Activated CD8-positive, alpha-beta memory T cell treated with anti-CD3 and anti-CD28 coated beads for 48 hours (primary cell): ENCODE measurements at places on chromosomes 5 and 9.

DNA sequence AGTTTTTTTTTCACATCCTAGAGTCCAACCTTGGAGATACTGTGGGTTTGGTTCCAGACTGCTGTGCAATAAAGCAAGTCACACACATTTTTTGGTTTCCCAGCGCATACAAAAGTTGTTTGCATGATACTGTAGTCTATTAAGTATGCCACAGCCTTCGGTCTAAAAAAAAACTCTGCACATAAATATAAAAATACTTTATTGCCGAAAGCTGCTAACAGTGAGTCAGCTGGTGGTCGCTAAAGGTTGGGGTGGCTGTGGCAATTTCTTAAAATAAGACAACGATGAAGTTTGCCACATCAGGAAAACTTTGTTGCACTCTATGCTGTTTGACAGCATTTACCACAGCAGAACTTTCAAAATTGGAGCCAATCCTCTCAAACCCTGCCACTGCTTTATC, 37.4 kb downstream of the UBQLN1 start:
- DNase-seq, result no peak

GRCh38 chr5:107671742-107672210, 1.0 kb upstream of the EFNA5 start:
- DNase-seq, result no peak

GRCh38 chr9:118734696-118735095, 634.5 kb downstream of the BRINP1 start:
- DNase-seq, result no peak

- DNase-seq, result no peak
These were observed 58.5 kb downstream of the DCP2 start for GRCh38 chr5:113035096-113035495.

GRCh38 chr5:138440159-138441073, 1.6 kb downstream of the REEP2 start:
- no peak for DNase-seq

- no peak for DNase-seq
These were observed 1.8 kb downstream of the PTBP3 start for GRCh38 chr9:112331674-112331952.

GRCh38 chr5:5239191-5239590, 99.1 kb downstream of the ADAMTS16 start:
- no peak for DNase-seq

DNA sequence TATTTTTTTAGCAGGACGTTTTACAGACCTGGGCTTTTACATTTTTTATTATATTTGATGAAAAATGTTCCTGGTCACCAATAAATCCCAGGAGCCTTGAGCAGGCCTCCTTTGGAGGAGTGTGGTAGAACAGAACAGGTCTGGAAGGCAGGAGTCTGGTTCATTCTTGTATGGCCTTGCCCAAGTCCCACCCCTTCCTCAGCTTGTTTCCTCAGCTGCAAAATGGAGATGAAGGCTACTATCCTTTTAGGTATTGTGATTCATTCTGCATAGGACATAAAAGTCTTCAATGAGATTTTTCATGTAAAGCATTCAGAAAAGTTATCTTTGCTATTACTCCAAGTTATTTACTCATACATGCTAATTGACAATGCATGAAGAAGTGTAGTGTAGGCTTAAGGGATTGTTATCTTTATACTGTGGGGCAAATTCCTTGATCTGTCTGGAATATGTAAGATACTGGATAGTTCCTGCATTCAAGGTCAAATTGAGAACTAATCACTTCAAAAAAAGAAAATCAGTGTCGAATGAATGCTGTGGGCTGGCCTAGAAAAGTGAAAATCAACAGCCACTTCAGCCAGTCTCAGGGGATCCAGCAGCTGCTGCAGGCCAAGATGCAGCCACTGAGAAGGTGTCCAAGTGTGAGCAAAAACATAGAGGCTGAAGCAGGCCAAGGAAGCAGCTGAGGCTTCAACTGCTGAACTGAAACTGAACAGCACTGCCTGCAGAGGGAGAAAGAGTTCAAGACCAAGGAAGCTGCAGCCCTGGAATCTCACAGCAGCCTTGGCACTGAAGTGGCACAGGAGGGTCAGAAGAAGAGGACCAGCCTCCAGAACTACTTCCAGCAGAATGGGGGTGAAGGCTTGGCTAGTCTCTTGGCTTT, 15.5 kb upstream of the SLC36A3 start:
- DNase-seq, result no peak

DNA sequence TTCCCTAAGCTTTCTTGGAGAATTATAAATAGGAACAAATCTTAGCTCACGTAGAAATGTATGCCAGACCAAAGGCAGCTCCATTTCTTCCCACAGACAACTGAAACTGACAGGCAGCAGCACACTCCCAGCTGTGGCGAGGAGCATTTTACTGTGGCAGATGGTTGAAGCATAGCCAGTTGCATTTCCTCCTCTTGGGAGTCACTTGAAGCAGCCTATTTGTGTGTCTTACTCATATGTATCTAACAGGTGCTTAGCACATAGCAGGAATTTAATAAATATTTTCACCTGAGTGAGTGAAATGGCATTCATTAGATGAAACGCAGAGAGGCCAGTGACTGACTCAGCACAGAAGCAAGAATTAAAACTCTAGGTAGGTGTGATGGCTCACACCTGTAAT, 12.3 kb upstream of the MTMR12 start:
- no peak for DNase-seq

GRCh38 chr9:73615557-73615956, 463.9 kb downstream of the ANXA1 start:
- DNase-seq, result no peak

DNA sequence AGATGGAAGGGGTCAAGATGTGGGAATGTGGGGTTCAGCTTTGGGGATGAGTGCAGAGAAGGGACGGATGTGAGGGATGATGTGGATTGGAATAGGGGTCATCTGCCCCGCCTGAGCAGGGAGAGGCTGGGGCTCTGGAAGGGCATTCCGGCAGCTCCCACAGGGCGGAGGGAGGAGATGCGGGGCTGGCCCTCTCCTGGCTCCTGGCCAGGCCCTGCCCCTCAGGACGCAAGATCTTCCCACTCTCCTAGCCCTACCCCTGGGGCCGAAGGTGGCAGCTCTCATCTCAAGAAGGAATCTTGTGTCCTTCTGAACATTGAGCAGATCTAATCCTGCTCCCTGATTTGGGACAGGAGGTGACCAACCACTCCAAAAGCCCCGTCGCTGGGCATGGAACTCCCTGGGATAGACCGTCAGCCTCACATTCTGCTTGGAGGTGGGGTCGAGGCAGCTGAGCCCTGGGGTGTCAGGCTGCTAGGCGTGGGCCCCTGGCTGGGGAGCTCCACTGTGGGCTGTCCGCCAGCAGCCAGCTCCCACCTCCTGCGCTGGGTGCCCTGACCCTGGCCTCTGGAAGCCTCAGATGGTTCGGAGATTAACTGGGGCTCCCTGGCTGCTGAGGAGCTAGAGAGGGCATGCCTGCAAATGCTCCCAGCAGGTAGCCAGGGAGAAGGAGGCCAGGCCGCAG, 125.2 kb downstream of the ZNF354C start:
- DNase-seq, result no peak

- DNase-seq, result no peak
These were observed 64.5 kb downstream of the LNPEP start for GRCh38 chr5:97000391-97000790.

GRCh38 chr9:135908754-135909204, 1.4 kb upstream of the CAMSAP1 start:
- DNase-seq, result no peak

DNA sequence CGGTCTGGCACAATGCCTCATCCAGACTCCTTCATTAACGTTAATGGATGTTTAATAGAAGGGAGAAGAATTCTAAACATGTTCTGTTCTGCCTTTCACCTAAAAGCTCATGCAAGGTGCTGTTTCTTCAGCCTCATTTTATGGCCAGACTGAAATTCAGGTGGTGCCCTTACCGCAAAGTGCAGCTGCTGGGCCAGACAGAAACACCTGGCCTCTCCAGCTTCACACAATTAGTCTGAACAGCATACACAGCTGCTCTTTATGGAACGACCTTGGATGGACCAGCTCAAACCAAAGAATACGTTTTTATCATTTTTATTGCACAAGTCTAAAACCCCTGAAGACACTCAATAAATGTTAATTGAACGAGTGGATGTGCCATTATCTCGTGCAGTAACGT, 4.6 kb downstream of the SNCAIP start:
- DNase-seq, result no peak

DNA sequence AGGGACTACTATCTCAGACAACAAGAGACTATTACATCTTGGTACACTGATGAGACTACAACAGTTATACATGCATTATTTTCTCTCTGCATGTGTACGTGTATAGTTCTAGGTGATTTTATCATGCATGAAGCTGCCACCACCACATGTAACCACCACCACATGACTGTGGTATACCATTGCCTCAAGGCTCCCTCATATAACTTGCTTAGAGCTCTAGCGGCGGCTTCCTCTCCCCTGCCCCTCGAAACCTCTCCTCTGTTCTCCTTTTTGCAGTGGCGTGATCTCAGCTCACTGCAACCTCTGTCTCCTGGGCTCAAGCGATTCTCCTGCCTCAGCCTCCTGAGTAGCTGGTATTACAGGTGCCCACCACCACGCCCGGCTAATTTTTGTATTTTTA, 162.3 kb downstream of the AOPEP start:
- no peak for DNase-seq

DNA sequence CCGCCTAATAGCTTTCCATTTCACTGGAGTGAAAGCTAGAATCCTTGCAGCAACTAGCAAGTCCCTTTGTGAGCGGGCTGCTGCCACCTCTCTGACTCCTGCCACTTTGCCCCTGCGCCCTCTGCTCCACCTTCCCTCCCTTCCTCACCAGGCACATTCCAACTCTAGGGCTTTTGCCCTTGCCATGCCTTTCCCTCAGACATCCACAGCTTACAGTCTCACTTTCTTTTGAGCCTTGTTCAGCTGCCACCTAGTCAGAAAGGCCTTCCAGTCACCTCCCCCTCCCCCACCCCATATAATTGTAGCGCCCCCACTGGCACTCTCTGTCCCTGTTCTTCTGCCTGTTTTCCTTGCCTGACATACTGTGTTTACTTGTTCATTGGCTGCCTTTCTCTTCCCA, 31.0 kb downstream of the CYSTM1 start:
- no peak for DNase-seq

DNA sequence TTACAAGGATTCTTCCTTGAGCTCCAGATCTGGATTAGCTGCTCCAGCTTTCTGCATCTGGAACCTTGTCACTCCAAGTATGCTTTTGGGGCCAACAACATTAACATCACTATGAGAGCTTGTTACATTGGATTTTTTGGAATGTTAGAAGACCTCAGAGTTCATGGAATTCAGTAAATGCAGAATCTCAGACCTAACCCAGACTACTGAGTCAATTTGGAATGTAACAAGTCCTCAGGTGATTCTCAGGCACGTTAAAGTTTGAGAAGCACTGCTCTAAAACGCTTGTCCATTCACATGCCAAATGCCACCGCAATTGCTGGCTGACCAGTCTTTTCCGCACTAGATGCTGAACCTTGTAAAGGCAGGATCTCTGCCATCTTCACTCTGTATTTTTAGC, 251.4 kb upstream of the TRIM32 start:
- DNase-seq, result no peak

GRCh38 chr5:148687427-148687826, 33.1 kb upstream of the HTR4 start:
- no peak for DNase-seq

DNA sequence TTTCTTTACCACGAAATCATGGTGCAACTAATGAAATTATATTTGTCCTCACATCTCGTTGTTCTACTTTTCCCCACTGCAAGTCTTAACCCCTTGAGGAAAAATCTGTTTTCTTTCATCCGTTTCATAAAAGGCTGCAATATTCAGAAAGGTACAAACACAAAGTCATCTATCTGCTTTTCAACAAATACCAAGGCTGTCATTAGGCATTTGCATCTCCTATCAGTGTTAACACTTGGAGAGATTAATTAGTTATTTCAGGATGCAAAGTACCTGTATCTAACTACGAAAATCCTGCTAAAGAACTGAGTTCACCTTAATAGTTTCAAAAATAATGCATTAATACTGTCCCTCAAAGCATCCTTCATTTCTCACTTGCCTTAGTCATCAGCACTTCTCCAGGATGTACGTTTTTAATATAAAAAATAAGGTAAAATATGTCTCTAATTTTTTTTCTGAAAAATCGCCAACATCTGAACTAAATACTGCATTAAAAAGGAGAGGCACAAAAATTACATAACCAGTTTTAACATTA, 1.8 kb downstream of the ARRDC3 start:
- no peak for DNase-seq

DNA sequence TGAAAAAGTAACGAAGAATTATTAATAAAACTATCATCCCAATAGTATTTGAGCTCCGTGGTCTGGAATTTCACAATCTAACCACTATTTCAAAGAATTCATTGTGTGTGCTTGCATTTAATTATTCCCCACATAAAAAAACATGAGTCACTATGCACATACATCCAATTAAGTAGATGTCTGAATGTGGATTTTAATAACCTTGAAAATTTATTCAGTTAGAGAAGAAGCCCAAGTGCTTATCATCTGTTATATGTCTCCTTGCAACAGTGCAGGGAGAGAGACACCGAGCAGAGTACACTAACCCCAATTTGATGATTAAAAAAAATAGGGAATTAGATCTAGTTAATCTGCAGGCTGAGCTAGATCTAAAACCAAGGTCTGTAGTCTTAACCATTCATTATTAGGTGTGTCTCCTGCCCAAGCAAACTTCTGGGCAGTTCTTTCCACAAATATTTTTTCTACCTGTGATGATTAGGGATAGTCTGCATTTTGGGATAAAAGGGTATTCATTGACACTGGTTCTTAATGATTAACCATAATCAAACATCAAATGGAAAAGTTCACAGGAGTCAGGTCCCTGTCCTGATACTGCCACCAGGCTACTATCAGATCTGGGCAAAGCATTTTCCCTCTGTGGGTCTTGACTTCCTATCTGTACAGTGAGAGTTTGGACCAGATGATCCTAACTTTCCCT, 164.2 kb downstream of the GRIA1 start:
- no peak for DNase-seq

- no peak for DNase-seq
These were observed 6.9 kb upstream of the TPM2 start for GRCh38 chr9:35696520-35697215.

DNA sequence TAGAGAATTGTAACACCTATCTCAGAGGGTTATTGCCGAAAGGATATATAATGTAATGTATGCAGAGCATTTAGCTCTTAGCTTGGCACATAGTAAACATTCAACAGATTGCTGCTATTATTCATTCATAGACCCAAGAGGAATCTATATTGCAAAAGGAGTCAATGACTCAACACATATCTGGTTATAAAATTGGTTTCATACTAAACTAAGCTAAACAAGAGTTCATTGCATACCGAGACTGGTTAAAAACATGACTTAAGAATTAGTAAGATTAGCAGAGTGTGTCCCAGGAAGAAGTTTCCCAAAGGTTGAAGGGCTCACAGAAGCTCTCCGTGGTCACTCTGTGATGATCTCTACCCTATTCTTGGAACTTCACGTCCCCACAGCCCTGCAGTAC, 339.6 kb upstream of the CCNH start:
- no peak for DNase-seq

GRCh38 chr5:95861864-95862561, 39.5 kb upstream of the GLRX start:
- no peak for DNase-seq
